ENCODE measurements at places on chromosomes 1 and 21.

- no peak for DNase-seq
- H3K4me3 ChIP-seq = no peak overlapping the region
- H3K27ac ChIP-seq = no peak overlapping the region
- no peaks in the 10 kb centered on the region for H3K27me3 ChIP-seq
- H3K4me1 ChIP-seq = peaks cover 6% of the 10 kb centered on the region
Measured at GRCh38 chr1:37601441-37601840, 5.7 kb upstream of the GNL2 start.

- H3K4me3 ChIP-seq = no peak overlapping the region
- H3K27me3 ChIP-seq = no peaks in the 10 kb centered on the region
- no peak for DNase-seq
Measured at GRCh38 chr1:173064011-173064410, 13.3 kb upstream of the TNFSF18 start.

- no peak overlapping the region for H3K27ac ChIP-seq
- H3K4me1 ChIP-seq = no peaks in the 10 kb centered on the region
Measured at GRCh38 chr21:42358937-42359336, 7.4 kb downstream of the TFF1 start.

DNA sequence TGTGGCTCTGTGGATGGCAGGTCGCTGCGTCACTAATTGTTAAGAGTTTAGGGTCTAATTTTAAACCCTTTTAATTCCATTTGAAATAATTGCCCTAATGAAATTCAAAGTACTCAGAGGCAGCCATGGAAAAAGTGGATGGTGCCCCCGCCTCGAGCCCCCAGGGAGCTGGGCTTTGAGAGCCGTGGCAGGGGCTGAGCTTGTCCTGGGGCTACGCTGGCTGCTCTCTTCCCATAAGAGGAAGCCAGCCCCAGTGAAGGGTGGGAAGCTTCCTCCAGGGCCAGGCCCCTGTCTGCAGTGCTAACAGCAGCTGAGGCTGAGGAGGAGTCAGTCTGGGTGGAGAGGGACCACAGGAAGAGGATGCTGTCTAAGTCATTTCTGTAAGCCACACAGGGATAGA is 315.0 kb upstream of the POU3F1 start:
- no peak overlapping the region for H3K27ac ChIP-seq
- no peaks in the 10 kb centered on the region for H3K36me3 ChIP-seq
- peaks cover 3% of the 10 kb centered on the region for H3K27me3 ChIP-seq
- H3K4me1 ChIP-seq = no peaks in the 10 kb centered on the region
- H3K4me3 ChIP-seq = no peak overlapping the region
- no peak for DNase-seq

GRCh38 chr1:204920511-204920910 is 49.8 kb downstream of the NFASC start:
- no peak overlapping the region for H3K27ac ChIP-seq
- H3K4me3 ChIP-seq = no peak overlapping the region
- H3K4me1 ChIP-seq = no peaks in the 10 kb centered on the region
- DNase-seq = no peak
- no peaks in the 10 kb centered on the region for H3K36me3 ChIP-seq
- H3K27me3 ChIP-seq = no peaks in the 10 kb centered on the region

- H3K36me3 ChIP-seq = peaks cover 32% of the 10 kb centered on the region
- H3K4me1 ChIP-seq = peaks cover 6% of the 10 kb centered on the region
- H3K4me3 ChIP-seq = no peak overlapping the region
- H3K27me3 ChIP-seq = no peaks in the 10 kb centered on the region
Measured at GRCh38 chr1:246417152-246417812, 89.8 kb downstream of the SMYD3 start.

DNA sequence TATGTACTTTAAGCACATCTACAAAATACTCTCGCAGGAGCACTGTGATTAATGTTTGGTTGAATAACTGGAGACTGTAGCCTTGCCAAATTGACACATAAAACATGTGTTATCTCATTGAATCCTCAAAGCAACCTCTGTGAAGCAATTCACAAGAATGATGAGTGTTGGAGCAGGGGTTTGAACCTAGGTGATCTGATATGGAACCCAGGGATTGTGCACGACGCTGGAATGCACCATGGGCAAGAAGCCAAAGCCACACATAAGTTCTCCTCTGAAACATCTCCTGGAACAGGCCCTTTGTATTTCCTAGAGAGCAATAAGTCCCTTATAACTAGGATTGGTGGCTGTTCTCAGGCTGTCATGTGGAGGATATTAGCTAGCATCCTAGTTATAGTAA is 124.6 kb upstream of the IVNS1ABP start:
- H3K4me3 ChIP-seq = no peak overlapping the region
- no peaks in the 10 kb centered on the region for H3K27me3 ChIP-seq
- DNase-seq = no peak
- peaks cover 7% of the 10 kb centered on the region for H3K4me1 ChIP-seq

DNA sequence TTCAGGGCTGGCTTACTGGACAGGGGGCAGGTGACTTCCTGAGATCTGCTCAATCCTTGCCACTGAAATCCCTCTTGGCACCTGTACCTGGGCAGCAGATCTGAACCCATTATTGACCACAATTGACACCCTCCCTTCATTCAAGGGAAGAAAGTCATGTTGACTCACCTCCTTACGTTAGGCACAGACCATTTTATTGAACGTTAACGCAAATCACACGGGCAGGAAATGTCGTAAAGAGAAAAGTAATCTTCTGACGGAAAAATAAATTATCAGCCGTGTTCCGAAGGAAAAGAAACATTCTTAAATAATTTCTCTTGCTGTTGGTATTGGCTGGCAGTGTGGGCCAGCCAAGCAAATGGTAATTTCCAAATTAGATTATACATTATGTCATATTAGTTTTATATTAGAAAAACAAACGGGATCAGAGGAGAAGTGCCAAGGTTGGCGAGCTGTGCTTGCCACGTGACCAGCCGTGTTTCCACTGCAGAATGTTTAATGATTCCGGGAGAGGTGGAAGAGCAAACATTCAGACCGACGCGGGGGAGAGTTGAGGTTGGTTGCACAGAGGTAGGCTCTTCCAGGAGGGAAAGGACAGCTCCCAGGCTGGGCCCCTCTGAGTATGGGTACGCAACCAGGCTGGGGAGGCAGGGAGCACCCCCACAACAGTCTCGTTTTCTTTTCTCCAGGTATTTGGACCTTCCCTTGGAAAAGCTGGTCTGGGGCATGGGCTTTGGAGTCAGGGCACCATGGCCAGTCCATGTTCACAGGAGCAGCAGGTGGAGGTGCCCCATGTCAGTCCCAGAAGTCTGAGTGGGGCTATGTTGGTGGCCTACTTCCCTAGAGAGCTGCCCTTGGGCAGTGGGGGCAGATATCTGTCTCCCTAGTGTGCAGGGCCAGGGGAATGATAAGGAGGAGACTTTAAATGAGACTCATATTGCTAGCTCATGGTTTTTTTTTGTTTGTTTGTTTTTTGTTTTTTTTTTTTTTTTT is 121.1 kb downstream of the FOXD2 start:
- H3K4me3 ChIP-seq = no peak overlapping the region
- no peak for DNase-seq
- no peak overlapping the region for H3K27ac ChIP-seq
- no peaks in the 10 kb centered on the region for H3K4me1 ChIP-seq
- H3K27me3 ChIP-seq = peaks cover 8% of the 10 kb centered on the region

- DNase-seq = no peak
- H3K36me3 ChIP-seq = no peaks in the 10 kb centered on the region
- no peaks in the 10 kb centered on the region for H3K4me1 ChIP-seq
- no peak overlapping the region for H3K4me3 ChIP-seq
- H3K27me3 ChIP-seq = peaks cover 3% of the 10 kb centered on the region
- H3K27ac ChIP-seq = no peak overlapping the region
Measured at GRCh38 chr1:4150262-4150661, 250.2 kb upstream of the C1orf174 start.

DNA sequence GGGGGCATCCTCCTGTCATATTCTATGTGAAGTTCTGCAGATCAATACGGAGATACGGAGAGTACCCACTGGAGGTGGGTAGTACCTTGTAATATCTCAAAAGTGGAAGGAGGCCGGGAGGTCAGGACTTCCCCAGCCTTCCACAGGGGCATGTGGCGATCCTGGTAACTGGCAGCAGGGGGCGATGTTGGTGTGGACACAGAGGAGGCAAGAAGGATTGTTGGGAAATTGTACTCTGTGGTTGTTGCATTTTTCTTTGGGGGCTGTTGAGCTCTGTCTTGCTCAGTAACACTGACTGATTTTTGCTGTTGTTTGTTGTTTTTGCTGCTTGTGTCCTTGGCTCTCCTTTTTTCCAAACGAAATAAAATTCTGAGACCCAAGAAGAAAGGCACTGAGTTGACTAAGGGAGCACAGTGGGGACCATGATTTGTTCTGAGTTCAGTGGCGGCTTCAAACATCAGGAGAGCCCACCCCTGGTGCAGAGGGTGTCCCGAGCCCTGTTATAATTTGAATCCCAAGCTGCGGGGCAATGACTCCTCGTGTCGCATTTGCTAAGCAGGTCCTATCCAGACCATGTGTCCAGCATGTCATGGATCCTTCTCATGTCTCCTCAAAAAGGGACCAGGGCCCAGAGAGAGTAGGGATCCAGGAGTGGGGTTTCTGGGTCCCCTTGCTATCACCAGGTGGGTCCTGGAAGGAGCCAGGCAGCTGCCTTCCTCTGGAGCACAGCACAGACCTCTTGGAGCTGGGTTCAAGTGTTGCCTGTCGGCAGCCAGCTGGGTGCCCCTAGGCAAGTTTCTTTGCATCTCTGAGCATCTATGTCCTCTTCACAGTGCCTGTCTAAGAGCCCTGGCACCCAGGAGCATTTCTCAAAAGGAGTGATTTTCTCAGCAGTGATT is 22.8 kb downstream of the LHX4 start:
- H3K27ac ChIP-seq = no peak overlapping the region
- H3K4me3 ChIP-seq = no peak overlapping the region
- no peaks in the 10 kb centered on the region for H3K4me1 ChIP-seq
- H3K36me3 ChIP-seq = no peaks in the 10 kb centered on the region
